Activated T-cell treated with anti-CD3 and anti-CD28 coated beads for 4 hours (primary cell): ENCODE measurements at places on chromosomes 7 and 10.
A peak's percentile ranks its signal among the peaks of the same experiment; 100 is the strongest.

DNA sequence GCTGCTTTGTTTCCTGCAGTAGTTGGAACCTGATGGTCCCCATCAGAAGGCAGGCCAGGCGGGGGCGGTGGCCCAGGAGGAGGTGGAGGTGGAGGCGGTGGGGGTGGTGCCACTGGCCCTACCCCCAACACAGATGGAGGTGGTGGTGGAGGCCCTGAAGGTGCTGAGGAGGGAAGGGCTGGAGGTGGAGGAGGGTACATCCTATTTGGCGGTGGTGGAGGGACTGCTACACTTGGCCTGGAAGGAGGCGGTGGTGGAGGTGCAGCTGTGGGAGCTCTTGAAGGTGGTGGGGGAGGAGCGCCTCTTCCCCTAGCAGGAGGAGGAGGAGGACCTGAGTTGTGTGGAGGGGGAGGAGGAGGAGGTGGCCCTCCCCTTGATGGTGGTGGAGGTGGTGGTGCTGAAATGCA, 36.8 kb downstream of the LMOD2 start:
- no peak for DNase-seq

DNA sequence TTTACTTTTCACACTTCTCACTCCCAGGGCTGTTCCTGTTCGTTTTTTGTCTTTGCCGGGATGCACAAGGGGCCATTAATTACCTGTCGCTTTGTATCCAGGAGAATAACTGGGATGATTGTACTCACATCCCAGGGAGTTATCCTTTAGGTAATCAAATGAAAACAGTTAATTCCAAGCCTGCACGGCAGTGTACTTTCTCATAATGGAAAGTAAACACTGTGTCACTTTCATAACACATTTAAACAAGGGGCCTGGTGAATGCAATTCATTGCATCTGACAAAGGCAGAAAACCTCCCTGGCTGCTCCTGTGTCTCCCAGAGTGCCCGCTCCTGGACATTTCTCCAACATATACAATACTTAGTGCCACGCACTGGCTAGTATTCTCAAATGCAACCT, 138.7 kb upstream of the CELF2 start:
- no peak for DNase-seq

- no peak for DNase-seq
Measured at GRCh38 chr7:151146761-151147160, 20.7 kb downstream of the GBX1 start.

DNA sequence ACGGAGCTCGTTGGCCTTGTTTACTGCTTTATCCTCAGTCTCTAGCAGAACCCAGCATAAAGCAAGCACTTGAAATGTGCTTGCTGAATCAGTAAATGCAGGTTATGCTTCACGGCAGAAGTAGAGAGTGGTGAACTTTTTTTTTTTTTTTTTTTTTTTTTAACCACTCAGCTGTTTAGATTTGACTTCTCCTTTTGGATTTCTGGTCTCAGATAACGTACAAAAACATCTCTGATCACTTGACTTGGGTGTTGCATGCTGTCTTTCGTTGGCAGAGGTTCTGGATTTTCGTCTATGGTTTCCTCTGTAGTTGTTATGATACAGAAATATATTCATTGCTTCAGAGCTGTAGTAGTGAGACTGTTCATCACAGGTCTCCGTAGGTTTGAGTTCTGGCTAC, 242.5 kb upstream of the HABP2 start:
- no peak for DNase-seq

DNA sequence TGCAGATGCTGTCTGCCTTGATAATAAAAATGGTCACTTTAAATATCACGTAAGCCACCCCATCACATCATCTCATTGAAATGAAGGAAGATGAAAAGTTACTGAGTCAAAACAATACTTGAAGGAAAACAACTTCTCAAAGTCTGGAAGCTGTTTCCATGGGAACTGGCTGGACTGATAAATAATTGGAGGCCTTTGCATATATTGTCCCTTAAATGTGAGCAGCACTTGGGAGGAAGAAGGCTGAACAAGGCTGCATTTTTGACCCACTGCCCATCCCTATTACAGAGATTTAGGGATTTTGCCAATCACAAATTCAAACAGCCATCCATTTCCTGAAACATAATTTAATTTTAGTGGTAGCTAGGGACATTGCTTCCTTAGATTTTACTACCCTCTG, 18.2 kb upstream of the MAGI2 start:
- DNase-seq = no peak

GRCh38 chr10:91006001-91006751, 85.3 kb upstream of the ANKRD1 start:
- peak; percentile 63 for DNase-seq

- peak; percentile 61 for DNase-seq
Measured at GRCh38 chr10:87818505-87819288, 671 bp upstream of the ATAD1 start.

DNA sequence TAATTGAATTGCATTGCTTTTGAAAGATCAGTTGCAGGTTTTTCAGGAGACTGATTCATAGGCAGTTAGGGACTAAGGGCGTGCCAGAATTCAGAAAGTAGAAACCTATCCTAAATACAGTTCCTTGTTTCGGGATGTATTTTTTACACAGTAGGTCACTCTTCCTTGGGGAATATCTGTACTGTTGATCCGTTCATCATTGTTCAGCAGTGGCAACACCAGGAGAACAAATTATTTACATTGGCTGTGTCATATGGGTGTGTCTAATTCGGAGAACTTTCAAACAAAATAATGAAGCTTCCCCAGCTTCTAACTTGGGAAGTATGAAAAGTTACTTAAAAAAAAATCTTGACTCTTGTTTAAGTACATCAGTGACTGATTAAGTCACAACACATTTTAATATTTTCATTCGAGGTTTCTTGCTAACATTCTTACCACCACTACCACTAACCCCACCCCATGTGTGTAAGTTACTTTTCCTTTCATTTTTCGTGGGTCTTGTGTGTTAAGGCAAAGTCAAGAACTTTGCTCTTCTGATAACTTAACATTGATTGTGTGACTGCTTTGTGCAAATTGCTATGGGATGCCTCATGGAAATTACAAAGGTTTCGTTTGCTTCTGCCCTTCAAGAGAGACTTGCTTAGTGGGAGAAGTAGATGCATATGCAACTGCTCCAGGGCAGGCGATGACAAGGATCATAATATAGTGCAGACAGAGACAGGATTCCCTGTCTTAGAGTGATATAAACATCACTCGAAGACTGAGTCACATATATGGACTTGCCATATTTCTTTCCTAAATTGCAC, 43.8 kb upstream of the RPA3 start:
- no peak for DNase-seq

GRCh38 chr10:34191406-34191805, 623.7 kb downstream of the PARD3 start:
- DNase-seq = no peak

- DNase-seq = no peak
Measured at GRCh38 chr10:127179612-127180250, 16.7 kb downstream of the INSYN2A start.

DNA sequence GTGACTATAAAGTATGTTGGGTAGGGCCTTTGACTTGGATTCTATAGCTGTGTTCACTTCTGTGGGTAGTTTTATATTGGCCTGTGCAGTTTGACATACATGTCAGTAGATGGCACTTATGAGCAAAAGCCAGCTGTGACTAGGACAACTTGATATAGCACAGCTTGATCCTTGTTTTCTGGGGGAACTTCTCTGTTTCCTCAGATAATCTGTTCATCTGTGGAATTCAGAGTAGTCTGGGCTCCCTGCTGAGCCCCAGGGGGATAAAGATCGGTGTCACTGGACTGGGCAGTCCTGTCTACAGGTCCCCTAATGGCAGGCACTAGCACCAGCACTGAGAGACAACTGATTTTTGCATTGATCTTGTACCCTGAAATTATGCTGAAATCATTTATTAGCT, 25.4 kb downstream of the CYP2C9 start:
- no peak for DNase-seq

- DNase-seq = no peak
Measured at GRCh38 chr10:5234106-5234860, 37.6 kb downstream of the AKR1C4 start.

DNA sequence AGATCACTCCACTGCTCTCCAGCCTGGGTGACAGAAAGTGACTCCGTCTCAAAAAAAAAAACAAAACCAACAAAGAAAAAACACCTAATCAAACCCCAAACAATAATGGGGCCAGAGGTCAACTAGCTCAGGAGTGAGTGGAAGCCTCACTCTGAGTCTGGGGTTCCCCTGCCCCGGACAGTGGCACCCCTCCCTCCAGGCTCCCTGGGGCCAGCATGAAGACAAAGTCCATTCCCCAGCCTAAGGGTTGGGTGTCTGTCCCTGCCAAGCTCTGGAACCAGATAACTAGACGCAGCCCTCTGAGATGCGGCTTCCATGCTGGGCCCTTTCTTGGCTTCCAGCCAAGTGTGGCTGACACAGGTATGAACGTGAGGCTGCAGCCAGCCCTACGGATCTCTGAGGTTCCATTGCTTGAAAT, 1.7 kb upstream of the FUOM start:
- DNase-seq = no peak

DNA sequence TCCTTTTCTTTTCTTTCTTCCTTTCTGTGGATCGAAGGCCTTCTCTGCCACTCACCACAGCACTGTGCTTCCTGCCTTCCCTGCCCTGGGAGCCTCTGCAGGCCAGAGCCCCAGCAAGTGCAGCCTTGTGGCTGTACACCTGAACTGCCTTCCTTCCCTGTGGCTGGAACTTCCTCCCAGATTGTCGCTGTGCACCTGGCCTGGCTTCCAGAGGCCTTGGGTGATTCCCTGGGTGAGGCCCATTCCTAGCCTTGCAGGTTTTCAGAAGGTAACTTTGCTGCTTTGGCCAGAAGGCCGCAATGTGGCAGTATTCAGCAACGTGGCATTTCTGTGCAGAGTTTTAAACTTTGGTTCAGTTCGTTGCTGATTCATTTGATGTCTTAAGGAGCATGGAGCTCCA, 50.1 kb upstream of the RASGEF1A start:
- DNase-seq = no peak

DNA sequence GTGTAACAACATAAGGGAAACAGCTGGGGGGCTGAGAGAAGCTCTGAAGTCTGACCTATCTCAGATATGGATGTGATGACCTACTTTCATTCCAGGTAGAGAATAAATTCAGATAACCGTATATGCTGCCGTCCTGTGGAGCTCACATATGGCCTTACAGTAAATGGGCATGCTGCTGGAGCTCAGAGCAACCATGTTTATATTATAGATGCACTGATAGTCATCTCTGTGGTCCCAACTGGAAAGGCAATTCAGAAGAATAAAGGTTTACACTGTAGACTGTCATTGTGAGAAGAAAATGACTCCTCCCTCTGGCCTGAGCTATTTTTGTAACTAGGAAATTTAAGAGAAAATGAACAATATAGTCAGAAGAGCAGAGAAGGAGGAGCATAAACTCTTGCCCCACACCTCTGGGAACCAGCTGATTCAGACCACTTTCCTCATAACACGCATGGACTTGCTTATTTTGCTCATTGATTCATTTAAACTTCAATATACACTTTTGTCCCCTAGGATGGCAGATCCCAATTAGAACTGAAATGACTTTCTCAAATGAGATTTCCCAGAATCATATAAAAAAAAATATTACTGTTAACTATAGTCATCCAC, 69.9 kb upstream of the NXPH1 start:
- no peak for DNase-seq

DNA sequence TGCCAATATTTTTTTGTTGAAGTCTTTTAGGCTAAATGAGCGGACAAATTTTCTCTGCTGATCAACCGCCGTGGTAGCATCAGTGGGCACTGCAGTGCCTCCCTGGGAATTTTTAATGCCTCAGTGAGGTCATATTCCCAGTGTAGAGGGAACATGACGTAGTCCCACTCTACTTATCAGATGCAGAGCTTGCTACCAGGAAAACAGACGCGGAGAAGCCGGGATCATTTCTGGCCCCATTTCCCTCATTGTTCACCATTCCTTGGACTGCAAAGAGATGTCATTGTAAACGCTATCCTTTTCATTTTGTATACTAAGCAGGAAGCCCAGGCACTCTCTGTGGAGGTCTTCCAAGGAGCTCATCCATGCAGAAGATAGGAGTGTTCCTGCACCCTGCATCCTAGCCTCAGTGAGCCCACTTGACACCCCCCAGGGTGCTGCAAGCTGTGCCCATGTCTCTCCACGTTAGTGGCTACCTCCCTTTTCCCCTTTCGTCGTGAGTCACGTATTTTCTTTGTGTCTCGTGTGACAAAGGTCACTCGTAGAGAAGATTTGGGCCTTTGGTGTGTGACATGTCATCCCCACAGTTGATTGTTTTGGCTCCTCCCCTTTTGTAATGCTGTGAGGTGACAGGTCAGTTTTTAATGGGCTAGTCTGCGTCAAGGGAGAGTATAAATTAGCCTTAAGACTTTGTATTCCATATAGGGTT, 145.5 kb downstream of the TCF7L2 start:
- no peak for DNase-seq

DNA sequence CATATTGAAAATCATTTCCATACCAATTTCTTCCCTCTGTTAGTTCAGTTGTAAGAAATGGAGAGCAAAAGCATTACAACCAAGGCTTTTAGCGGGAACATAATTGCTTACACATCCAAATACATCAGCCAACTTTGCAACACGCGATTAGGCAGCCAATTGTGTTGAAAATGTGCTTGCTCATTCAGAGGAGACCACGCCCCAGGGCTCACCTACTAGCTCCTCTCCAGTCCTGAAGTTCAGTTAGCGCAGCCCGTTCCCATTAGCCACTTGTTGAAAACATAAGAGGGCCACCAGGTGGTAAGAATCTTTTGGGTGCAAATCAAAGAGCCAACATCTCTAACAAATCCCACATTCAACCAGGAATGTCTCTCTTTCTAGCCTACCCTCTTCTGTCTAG, 213.2 kb upstream of the MDFIC start:
- DNase-seq = no peak

- no peak for DNase-seq
Measured at GRCh38 chr7:81929386-81929785, 159.5 kb upstream of the HGF start.
